ENCODE measurements at places on chromosomes 12 and 14. TPM values are rescaled to one million over a fixed set of nuclear protein-coding genes. Genes with fewer than 3 reads are reported as not detected.

The CCDC177 gene
- not detected for total RNA-seq

The KRT79 gene
- not detected for total RNA-seq

DNA sequence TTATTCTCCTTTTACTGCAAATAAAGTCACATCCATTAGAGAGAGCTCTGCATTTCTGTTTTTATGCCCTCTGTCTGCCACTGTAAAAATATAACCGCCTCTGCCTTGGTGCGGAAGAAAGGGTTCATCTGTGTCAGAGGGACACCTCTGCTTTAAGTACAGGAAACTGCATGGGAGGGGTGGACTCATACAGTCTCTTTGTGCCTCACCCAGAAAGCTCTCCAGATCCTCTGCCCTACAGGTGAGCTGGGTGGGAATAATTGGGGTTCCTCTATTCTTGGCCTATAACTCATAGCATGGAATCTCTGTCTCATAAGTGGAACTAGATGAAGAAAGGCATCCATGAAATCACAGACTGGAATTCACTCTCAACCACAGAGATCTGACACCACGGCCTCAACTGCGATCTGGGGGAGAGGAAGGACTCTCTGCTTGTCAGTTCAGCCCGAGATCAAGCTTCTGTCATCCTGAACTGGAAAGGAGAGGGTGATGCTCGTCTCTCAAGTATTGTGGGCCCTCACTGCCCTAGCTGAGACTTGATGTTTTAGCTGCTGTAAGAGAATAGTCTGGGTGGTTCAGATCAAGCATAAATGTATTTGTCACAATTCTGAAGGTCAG, 702.3 kb downstream of the TMEM121 start:
- DNase-seq: no peak

DNA sequence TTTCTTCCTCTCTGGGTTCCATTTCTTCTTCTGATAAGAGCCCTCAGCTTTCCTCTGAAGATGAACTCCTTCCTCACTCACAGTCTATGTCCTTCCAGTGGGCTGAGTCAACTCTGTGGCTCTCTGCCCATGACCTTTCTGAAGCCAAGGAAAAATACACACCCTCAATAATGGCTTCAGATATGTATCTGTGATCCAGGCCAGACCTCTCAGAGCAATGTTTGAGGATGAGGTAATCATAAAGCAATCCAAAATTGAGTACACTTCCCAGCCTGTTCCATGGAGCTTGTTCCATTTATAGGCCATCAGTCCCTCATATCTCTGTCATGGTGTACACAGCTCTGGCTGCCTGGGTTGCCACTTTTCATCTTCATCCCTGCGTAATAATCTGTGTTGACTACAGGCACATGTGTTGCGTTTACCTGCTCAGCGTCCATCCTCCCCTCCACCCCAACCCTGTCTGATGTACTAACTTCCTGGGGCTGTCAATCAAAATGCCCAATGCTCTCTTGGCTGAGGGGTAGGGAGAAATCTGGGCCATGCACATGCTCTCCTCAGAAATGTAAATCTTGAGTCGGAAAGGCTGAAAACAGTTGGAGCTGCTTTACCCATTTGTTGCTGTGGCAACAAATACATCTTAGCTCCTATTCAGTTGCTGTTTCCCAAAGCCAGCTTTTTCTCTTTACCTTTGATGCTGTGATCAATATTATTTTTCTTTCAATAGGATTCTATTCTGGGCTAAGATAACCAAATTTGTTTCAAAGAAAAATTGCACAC, 377.8 kb upstream of the TMEM132C start:
- DNase-seq: no peak

The CRACR2A gene
- 5.2 TPM for total RNA-seq

GRCh38 chr14:101547961-101548669, 13.2 kb upstream of the DIO3 start:
- peak; percentile 13 for DNase-seq

DNA sequence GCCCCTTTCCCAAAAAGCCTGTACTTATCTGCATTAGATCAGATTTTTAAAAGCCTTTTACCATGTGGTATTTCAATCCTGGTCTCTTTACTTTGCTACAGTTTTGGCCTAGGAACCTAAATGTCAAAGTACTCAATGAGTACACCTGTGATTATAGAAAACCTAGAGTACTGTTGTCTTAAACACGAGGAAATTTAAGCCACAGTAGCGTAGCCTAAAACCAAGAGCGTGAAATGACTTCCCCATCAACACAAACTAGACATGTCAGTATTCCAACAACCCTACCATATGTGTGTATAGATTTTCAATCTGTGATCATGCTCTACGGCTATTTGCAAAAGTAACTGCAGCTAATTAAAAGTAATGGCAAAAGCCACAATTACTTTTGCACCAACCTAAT, 52.7 kb upstream of the OR5AU1 start:
- DNase-seq: no peak

DNA sequence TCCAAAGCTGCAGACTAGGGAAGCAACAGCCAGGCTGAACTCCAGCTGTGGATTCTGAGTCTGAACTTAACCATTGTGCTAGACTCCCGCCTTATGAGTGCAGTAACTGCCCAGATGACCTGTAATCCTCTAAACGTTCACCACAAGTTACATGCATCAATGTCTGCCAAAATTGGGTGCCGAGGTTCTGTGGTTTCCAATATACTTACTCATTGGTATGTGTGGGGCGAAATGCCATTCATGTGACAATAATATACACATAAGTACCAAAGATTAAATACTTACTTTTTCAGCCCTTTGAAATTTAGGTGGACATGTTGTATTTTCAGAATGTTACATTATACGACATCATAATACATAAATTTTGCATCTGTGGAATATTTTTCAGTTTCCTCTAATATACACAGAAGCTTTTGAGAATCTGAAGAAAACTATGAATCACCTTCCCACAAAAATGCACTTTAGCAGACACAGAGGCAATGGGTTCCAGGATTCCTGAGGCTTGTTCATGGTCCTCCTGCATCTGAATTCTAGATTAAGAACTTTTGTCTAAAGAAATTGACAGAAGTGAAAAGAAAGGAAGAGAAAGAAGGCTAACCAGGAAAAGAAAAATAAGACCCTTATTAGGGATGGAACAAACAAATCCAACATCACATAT, 31.7 kb downstream of the GRIP1 start:
- no peak for DNase-seq

DNA sequence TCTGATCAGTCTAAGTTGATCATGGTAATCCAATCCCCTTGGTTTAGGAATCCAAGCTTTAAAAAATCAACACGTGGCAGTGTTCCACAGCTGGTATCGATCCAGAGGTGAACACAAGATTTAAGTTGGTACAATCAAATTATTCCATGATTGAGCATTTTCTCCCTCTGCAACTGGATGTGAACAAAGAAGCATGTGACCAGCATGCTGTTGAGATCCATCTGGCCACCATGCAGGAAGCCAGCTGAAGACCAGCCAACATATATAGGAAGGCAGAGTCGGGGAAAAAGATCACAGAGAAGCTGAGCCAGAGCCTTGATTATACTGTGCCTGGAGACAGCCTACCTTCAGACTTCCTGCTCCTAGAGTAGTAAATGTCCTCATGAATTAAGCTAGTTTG, 158.3 kb downstream of the SEC23A start:
- no peak for DNase-seq

- DNase-seq: no peak
Observed at GRCh38 chr14:23793532-23793931, 157.4 kb downstream of the DHRS2 start.

Measured in Right ventricle myocardium superior (tissue), 1 donor.